ENCODE measurements at places on chromosomes 2 and 18. TPM values are rescaled to one million over a fixed set of nuclear protein-coding genes. Genes with fewer than 3 reads are reported as not detected.

- no peak overlapping the region for H3K4me3 ChIP-seq
- no peaks in the 10 kb centered on the region for H3K36me3 ChIP-seq
- no peak overlapping the region for H3K27ac ChIP-seq
- H3K4me1 ChIP-seq: no peaks in the 10 kb centered on the region
- H3K27me3 ChIP-seq: no peaks in the 10 kb centered on the region
Observed at GRCh38 chr2:22282220-22282619, 1102.8 kb upstream of the KLHL29 start.

DNA sequence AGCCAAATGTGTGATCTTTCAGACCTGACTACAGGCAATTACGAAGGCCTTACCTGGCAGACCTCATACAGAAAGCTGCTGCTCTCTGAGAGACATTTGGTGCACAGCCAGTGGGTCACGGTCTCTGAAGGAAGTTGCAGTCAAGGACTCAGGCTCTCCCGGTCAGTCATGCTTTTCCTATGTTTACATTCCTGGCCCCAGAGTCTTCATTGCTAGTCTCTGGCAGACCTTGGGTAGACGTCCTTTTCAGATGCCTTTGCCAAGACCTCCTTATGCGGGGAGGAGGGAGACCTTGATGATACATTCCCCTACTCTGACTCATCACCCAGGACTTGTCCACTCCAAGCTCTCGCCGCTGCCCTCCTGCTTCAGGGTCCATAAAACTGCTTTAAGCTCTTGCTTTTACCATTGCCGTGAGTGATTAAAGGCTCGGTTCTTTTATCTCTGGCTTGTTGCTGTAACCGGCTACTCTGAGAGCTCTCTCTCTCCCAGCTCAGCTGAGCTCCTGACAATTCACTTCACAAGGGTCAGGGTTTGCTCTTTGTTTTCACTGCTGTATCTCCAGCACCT, 62.0 kb upstream of the SLC35F5 start:
- no peak overlapping the region for H3K27ac ChIP-seq
- no peaks in the 10 kb centered on the region for H3K27me3 ChIP-seq
- DNase-seq: no peak
- no peak overlapping the region for H3K4me3 ChIP-seq
- no peaks in the 10 kb centered on the region for H3K4me1 ChIP-seq
- H3K36me3 ChIP-seq: peaks cover 3% of the 10 kb centered on the region

DNA sequence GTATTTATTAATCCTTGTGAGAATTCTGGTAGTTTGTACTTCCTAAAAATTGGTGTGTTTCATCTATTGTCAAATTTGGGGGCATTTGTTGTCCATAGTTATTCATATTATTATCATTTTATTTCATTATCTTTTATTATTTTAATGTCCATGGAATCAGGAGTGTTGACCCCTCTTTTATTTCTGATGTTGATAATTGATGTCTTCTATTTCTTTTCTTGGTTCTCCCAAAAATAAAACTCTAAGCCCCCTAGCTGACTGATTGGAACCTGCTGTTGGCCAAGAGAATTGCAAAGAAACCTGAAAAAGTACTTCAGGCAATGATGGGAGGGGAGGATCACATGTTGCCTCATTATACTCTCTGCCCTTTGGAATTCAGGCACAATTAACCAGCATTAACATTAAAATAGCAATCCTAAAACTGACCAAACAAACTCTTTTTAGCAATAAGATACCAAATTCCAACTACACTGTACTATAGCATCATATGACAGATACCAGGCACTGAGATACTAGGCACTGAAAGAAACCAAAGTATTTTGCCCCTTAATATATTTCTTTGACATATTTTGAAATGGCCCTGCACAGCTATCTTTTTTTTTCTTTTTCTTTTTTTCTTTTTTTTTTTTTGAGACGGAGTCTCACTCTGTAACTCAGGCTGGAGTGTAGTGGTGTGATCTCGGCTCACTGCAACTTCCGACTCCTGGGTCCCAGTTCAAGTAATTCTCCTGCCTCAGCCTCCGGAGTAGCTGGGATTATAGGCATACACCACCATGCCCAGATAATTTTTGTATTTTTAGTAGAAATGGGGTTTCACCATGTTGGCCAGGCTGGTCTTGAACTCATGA, 1097.2 kb upstream of the CNTNAP5 start:
- no peaks in the 10 kb centered on the region for H3K36me3 ChIP-seq
- H3K27me3 ChIP-seq: no peaks in the 10 kb centered on the region

DNA sequence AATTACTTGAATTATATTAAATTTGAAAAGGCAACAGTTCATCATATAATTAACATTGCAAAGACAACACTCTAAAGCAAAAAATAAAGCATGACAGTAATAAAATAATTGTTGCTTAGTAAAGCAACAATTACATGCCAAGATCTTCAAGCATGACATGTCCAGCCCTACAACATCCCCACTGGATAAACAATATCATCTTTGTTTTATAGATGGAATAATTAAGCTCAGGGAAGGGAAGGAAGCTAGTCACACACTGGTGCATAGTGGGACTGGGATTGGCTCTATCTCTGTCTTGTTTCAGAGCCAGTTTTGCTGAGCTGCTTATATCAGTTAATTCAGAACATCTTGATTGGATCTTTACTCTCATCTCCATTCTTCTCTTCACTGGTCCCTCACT, 49.9 kb upstream of the PARD3B start:
- no peak overlapping the region for H3K4me3 ChIP-seq
- no peak overlapping the region for H3K27ac ChIP-seq
- H3K27me3 ChIP-seq: peaks cover 6% of the 10 kb centered on the region
- DNase-seq: no peak

DNA sequence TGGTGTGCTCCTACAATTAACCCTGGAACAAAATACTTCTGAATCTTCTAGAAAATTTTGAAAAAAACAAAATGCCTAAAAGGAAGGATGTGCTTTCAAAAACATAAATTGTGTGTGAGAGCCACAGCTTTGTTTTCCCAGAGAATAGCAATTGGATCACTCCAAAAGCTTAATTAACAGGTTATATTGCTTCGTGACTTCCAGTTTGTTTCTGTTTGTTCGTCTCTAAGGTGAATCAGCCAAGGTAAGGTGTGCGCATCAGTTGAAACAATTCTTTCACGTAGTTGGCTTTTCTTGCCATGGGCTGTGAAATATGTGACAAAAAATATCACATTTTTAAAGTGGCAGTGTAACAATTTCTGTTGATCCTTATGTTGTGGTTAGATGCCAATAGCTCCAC, 90.3 kb upstream of the BARD1 start:
- DNase-seq: no peak
- no peak overlapping the region for H3K27ac ChIP-seq
- H3K4me3 ChIP-seq: no peak overlapping the region
- H3K36me3 ChIP-seq: no peaks in the 10 kb centered on the region
- H3K27me3 ChIP-seq: no peaks in the 10 kb centered on the region

GRCh38 chr2:225319872-225320271, 79.6 kb upstream of the NYAP2 start:
- H3K27ac ChIP-seq: no peak overlapping the region
- H3K36me3 ChIP-seq: no peaks in the 10 kb centered on the region
- no peaks in the 10 kb centered on the region for H3K27me3 ChIP-seq

DNA sequence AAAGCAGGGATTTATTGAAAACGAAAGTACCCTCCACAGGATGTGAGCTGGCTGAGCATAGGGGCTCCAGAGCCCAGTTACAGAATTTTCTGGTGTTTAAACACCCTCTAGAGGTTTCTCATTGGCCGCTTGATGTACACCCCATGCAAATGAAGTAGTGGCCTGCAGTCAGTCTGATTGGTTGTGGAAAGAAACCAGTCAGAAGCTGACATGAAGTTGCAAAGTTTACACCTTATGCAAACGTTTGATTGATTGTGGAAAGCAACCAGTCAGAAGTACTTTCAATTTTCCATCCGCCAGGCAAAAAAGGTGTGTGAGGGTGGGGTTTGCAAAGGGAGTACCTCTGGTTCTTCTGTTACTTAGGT, 62.3 kb downstream of the VWA3B start:
- no peak overlapping the region for H3K27ac ChIP-seq
- H3K27me3 ChIP-seq: peaks cover 2% of the 10 kb centered on the region
- H3K36me3 ChIP-seq: no peaks in the 10 kb centered on the region
- no peak overlapping the region for H3K4me3 ChIP-seq
- DNase-seq: peak; percentile 27

DNA sequence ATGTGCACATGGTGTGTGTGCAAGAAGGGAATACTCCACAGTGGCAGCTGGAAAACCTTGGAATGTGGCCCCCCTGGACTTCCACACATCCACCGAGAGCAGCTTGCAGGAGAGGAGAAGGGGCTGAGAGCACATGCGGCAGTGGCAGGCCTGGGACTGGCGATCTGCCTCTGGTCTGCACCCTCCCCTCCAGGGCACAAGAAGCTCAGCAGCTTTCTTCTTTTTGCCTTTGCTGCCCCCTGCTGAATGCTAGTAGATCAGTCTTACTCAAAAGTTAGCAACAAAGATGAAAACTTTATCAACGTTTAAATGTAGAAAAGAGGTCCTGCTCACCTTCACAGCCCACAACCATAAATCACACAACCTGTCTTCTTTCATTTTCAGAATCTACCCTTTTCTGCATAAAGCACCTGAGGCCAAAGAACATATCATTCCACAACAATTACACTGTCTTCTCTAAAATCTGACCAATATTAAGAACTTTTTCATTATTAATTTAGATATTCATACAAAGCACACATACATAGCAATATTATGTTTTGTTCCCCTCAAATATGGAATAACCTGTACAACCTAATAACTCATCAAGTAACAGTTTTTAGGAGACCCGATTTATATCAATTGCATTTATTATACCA, 34.6 kb downstream of the TGFBRAP1 start:
- H3K4me1 ChIP-seq: peaks cover 2% of the 10 kb centered on the region
- peak overlapping the region; percentile 24 for H3K27ac ChIP-seq
- no peak overlapping the region for H3K4me3 ChIP-seq
- H3K36me3 ChIP-seq: peaks cover 43% of the 10 kb centered on the region
- peak; percentile 63 for DNase-seq

DNA sequence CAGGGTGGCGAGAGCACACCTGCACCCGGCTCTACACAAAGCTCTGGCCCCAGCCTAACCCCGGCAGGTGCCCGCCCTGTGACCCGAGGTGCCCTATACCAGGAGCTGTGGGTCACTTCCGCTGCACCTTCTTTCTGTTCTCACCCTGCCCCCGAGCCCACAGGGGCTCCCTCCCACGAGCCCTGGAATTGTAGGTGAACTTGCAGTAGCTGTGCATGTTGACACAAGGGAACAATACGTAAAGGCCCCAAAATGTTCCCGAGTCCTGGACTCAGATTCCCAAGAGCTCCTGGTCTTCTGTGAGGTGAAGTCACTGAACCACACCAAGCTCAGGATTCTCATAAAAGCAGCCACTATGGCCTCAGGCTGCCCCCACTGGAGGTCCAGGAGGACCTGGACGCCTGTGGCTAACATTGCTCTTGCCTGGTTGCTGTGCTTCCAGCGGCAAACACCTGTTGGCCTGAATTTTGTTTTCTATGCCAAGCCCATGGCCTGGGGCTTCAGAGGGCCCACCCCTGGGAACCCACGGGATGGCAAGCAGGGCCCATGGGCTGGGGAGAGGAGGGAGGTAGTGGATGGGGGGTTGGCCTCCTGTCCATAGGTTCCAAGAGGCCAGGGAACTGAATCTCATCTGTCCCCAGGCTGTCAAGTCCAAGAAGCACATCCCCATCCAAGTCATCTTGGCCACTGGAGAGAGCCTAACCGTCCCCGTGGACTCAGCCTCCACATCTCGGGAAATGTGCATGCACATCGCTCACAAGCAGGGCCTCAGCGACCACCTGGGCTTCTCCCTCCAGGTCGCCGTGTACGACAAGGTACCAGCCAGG, 23.2 kb upstream of the GPR17 start:
- H3K27ac ChIP-seq: no peak overlapping the region
- peak; percentile 0 for DNase-seq
- H3K36me3 ChIP-seq: no peaks in the 10 kb centered on the region
- H3K27me3 ChIP-seq: no peaks in the 10 kb centered on the region
- no peak overlapping the region for H3K4me3 ChIP-seq
- H3K4me1 ChIP-seq: peaks cover 1% of the 10 kb centered on the region

DNA sequence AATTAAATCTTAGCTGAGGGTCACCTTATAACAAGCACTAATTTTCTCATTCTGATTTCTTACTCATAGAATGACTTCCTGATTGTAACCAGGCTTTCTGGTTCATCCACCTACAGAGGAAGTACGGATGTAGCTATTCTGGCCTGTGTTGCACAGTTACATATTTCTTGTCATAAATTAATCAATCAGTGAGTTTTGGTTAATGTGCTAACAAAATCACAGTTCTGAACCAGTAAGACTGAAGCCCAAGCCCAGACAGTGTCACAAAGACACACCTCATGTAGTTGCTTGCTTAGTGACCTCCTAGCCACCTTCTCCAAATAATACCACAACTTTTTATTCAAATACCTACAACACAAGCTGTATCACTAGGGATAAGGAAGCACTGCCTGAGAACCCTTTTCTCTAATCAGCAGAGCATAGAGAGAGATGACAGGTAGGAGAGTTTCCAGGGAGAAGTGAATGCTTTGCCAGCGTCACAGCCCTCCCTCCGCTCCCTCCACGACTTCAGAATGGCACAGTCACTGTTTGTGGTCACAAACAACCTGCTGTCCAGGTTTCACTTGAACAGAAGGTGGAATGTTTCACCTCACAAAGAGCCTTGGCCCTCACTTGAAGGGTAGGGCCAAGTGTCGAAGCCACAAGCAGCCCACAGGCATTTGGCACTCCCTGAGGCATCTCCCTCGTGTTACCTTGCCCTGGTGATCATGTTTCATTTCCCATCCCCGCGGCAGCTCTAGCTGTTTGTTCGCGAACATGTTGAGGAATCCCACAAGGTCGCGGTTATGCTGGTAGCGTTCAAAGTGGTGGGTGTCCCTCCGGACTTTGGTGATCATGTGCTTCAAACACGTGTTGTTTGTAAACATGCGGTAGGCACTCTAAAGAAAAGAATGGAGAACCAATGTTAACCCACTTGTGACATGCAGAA, 120.8 kb upstream of the STK17B start:
- H3K4me3 ChIP-seq: no peak overlapping the region
- H3K27me3 ChIP-seq: no peaks in the 10 kb centered on the region
- H3K4me1 ChIP-seq: peaks cover 55% of the 10 kb centered on the region
- no peaks in the 10 kb centered on the region for H3K36me3 ChIP-seq
- H3K27ac ChIP-seq: peak overlapping the region; percentile 57
- no peak for DNase-seq

The EPAS1 gene
- total RNA-seq: 16.0 TPM

The PLA2R1 gene
- not detected for total RNA-seq

The FAP gene
- not detected for total RNA-seq

The EML6 gene
- total RNA-seq: 0.30 TPM

The TMEM247 gene
- total RNA-seq: not detected

The CFAP65 gene
- not detected for total RNA-seq

The ATP6V1C2 gene
- not detected for total RNA-seq

The AGXT gene
- not detected for total RNA-seq

The CHRND gene
- not detected for total RNA-seq

The SPP2 gene
- total RNA-seq: not detected

The DPYSL5 gene
- total RNA-seq: 0.07 TPM

The TNFAIP6 gene
- not detected for total RNA-seq

Measured in activated CD4-positive, alpha-beta T cell treated with anti-CD3 and anti-CD28 coated beads for 36 hours (primary cell).